Activated CD4-positive, alpha-beta T cell treated with anti-CD3 and anti-CD28 coated beads for 1 hour (primary cell): ENCODE measurements at places on chromosomes 6 and 20.

DNA sequence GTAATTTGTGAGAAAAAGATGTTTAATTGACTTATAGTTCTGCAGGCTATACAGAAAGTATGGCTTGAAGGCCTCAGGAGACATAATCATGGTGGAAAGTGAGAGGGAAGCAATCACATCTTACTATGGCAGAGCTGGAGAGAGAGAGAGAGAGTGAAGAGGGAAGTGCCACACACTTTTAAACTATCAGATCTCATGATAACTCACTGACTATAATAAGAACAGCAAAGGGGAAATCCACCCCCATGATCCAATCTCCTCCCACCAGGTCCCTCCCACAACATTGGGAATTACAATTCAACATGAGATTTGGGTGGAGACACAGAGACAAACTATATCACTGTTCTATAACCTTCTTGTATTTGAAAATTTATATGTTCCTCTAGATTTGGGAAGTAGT, 117.2 kb upstream of the BMP5 start:
- DNase-seq = no peak

DNA sequence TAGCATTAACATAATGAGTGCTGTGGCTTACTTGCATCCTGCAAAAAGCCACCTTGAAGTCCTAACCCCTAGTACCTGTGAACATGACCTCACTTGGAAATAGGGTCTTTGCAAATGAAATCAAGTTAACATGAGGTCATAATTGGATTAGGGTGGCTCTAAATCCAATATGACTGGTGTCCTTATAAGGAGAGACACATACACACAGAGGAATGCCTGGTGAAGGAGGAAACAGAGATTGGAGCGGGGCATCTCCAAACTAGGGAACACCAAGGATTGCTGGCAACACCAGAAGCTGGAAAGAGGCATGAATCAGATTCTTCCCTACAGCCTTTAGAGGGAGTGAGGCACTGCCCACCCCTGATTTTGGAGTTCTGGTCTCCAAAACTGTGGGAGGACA, 17.6 kb upstream of the RPS6KA2 start:
- DNase-seq = no peak

DNA sequence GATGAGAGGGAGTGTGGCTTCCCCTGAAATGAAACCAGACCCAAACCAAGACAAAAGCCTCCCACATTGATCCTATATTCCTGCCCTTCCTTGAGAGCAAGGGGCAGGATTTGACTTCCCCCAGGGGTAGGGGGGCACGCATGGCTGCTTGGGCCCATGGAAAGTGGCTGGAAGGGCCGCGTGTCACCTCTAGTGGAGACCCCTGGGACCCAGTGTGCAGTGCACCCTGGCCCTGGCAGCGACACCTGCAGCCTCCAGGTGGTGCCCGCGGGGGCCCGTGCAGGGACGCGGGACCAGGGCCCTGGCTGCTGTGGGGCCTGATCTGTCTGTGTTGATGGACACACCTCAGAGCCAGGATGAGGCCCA, 18.0 kb upstream of the SLCO4A1 start:
- DNase-seq = no peak

DNA sequence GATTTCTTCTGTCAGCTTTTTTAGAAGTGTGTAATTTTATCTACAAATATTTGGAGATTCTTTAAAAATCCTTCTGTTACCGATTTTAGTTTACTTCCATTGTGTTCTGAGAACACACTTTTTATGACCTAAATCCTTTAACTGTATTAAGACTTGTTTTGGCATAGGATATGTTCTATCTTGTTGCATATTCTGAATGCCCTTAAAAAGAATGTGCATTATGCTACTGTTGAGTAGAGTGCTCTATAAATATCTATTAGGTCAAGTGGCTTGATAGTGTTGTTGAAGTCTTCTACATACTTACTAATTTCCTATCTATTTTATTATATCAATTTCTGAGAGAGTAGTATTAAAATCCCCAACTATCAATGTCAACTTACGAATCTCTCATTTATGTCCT, 502.2 kb downstream of the MAFB start:
- no peak for DNase-seq

- DNase-seq = no peak
These were observed 61.7 kb downstream of the SNX9 start for GRCh38 chr6:157884756-157885155.
